ENCODE measurements at places on chromosomes 5 and 9.

DNA sequence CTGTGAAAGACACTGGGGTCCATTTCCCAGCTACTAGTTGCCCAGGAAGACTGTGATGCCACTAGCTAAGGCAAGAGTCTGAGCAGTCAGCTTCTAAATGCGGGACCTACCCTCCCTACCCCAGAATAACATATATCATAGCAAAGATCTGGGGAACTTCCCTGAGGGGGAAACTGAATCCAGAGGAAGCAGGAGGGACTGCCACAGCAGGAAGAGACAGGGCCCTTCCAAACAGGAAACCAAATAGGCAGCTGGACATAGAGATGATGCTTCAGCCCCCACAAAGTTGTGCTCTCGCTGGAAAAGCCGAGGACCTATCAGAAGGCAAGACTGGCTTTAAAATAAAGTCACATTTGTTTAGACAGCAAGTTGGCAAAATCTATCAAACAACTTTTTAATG lies 51.1 kb downstream of the KLHL3 start:
- DNase-seq: peak; percentile 32

DNA sequence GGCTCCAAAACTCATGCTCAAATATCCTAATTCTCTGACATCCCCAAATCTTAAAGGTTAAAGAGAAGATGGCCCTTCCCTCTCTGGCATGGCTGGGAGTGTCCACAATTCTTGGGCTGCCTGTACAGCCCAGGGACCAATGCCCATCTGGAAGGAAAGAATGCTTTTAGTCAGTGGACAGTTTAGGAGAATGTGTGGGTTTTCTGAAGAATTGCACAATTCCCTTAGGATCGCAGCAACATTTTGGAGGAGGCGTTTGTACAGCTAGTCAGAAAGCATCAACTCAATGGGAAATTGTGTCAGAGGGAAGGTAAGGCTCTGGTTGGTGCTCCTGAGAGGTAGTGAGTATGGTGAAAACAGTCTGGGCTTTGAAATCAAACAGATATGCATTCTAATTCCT lies 15.0 kb downstream of the FAM193B start:
- no peak for DNase-seq

DNA sequence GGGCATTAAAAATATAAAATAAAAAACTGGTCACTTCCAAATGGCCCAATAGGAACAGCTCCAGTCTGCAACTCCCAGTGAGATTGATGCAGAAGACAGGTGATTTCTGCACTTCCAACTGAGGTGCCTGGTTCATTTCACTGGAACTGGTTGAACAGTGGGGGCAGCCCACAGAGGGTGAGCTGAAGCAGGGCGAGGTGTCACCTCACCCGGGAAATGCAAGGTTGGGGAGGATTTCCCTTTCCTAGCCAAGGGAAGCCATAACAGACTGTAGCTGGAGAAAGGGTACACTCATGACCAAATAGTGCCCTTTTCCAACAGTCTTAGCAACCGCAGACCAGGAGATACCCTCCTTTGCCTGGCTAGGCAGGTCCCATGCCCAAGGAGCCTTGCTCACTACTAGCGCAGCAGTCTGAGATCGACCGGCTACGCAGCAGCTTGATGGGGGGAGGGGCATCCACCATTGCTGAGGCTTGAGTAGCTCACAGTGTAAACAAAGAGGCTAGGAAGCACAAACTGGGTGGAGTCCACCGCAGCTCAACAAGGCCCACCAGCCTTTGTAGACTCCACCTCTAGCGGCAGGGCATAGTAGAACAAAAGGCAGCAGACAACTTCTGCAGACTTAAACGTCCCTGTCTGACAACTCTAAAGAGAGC lies 12.7 kb downstream of the RLN1 start:
- DNase-seq: no peak

DNA sequence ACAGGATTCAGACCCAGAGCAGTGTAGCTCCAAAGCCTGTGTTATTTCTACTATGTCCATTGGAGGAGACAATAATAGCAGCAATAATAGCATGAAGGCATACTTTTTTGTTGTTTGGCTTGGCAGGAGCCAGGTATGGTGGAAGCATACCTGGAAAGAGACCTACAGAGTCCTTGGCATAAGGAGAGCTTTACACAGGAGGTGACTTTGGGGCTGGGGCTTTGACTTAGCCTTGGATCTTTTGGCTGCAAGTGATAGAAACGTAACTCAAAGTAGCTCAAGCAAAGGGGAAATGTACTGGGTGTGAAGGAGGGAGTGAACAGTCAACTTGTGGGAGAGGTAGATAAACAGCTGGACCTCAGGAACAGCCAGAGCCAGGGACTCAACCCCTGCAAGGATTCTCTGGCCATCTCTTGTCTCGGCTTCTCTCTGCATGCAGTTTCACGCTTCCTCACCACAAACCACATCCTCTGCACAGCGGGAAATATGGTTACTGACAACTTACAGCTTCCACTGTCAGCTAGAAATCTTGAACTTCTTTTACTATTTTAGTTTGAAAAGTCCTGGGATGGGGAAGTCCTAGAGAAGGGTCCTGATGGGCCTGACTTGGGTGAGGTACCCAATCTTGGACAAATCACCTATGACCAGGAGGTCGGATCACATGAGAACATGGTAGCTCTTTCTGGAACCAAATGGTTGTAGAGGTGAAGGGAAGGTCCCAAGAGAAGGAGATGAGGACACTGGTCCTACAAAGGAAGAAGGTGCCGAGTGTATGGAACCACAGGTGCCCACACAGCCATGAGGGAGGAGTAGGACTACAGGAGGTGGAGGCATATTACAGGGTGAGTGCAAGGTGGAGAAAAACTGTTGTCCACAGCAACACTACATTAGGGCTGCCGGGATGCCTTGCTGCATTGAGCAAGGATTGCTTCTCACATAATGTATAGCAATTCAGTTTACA lies 47.0 kb upstream of the TGFBR1 start:
- no peak for DNase-seq

DNA sequence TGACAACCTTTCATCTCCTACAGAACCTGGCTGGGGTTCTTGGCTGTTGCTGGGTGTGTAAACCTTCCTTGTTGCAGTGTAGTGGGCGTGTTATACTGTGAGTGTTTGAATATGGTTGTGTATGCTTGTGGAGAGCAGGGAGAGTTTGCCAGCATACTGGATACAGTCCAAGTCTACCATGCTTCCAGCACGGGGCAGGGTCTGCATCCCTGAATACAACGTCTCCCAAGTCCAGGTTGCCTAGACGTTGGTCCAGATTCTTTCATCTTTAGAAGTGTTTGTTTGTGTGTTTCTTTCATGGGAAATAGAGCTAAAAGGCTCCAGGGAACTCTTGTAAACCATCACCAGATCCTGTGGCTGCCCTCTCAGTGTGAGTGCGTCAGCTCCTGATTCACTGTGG lies 46.4 kb downstream of the SYK start:
- DNase-seq: no peak

DNA sequence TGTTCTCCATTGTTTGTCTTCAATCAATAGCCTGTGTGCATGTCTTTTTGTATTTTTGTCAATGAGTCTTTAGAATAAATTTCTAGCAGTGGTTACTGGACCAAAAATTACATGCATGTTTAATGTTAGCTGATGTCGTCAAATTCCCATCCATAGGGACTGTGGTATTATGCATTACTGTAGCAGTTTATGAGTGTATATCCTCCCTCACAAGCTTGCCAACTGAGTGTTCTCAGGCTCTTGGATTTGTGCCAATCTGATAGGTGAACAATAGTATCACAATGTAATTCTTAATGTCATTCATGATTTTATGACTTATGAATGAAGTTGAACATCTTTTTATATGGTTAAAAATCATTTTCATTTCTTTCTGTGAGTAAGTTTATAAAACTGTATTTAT lies 13.0 kb downstream of the SNX24 start:
- peak; percentile 92 for DNase-seq

- no peak for DNase-seq
Observed at GRCh38 chr9:5633243-5633642, 4.3 kb downstream of the RIC1 start.

DNA sequence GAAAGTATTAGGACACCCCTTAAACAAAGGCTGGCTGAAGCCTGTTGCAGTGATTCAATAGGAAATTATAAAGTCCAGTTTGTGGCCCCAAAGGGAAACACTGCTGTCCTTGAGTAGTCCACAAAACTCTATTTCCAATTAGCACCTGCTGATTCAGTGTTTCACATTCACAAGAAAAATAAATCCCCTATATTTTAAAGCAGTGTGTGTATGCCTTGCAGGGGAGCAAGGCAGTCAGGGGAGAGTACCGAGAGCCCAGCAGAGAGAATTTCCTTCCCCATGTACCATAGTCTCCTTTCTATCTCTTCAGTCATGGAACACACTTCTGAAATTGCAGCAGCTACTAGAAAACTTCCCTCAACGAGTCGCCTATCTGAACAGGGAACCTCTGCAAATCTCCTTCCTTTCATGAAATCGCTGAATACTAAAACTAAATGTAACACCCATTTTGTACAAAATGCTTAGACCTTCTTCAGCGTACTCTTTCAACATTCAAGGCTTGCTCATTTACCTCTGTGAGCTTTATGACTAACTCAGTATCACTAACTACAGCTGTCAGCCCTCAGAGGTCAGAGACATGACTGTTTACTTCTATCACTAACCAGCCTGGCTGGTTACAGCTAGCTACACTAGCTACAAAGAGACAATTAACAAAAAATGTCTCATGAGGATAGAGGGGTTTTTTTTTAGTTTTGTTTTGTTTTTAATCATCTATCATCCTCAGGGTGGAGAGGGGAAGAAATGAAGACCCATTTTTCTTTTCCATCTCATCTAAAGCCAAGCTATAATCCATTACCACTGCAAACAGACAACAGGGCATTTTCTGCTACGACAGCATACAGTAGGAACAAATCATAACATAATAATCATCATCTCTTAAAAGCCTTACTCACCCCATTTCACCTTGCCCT lies 188.7 kb downstream of the EBF1 start:
- no peak for DNase-seq

DNA sequence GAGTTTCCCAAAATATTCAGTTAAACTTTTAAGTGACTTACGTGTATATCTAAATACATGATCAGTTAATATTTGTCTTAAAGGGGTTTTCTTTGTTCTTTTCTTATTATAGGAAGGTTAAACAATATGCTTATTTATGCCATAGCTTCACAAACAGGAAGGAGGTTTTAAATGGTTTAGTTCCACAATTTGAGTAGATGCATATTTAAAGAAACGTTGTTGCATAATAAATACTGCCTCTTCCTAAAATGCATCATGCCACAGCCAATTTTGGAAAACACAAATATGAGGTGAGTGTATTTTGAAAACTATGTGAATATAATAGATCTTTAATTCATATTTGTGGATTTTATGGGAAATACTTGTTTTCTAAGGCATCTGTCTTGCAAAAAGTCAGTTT lies 2.5 kb upstream of the ADRB2 start:
- no peak for DNase-seq

DNA sequence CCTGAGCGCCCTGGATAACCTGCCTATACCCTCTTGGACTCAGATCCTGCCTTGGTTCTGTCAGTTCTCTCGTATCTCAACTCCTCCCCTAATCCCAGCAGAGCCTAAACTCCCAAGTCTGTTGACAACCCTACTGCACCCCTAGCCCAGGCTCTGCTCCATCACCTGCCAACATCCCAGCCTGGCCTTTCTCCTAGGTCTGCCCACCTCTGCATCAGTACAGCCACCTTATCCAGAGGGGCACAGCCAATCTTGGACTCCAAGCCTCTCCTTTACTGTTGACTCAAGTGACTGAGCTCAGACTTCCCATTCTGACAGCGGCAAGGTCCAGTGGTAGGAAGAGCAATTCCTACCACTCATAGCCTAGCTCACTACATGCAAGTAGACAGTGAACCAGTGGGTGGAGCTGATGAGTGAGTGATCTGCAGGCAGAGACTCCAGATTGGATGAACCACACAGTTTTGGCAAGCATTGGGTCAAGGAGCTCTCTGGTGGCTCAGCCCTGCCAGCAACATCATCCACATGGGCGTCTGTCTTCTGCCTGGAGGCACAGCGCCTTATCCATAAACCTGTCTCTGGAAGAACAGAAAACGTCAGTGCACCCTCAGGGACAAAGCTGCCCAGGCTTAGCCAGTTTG lies 26.5 kb downstream of the TRMO start:
- DNase-seq: no peak

- no peak for DNase-seq
Observed at GRCh38 chr9:130805510-130806326, 29.3 kb upstream of the ABL1 start.

GRCh38 chr9:1271367-1271766 lies 221.2 kb downstream of the DMRT2 start:
- DNase-seq: no peak
